ENCODE measurements at places on chromosomes 12 and 14. TPM values are rescaled to one million over a fixed set of nuclear protein-coding genes. Genes with fewer than 3 reads are reported as not detected.

DNA sequence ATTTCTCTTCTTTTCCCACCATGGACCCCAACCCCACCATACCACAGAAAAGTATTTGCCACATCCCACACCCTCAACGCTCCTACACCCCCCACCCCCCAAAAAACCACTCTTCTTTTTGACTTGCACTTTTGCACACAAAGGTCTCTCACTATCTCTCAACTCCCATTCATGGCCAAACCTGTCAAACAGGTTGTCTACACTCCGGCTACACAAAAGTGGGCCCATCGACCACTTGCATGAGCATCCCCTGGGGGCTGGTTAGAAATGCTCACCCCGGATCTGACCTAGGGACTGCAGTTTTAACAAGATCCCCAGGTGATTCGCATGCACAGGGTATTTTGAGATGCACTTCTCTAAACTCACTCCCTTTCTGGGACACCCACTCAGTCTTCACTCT is 248.2 kb downstream of the DPF3 start:
- peak; percentile 62 for DNase-seq

DNA sequence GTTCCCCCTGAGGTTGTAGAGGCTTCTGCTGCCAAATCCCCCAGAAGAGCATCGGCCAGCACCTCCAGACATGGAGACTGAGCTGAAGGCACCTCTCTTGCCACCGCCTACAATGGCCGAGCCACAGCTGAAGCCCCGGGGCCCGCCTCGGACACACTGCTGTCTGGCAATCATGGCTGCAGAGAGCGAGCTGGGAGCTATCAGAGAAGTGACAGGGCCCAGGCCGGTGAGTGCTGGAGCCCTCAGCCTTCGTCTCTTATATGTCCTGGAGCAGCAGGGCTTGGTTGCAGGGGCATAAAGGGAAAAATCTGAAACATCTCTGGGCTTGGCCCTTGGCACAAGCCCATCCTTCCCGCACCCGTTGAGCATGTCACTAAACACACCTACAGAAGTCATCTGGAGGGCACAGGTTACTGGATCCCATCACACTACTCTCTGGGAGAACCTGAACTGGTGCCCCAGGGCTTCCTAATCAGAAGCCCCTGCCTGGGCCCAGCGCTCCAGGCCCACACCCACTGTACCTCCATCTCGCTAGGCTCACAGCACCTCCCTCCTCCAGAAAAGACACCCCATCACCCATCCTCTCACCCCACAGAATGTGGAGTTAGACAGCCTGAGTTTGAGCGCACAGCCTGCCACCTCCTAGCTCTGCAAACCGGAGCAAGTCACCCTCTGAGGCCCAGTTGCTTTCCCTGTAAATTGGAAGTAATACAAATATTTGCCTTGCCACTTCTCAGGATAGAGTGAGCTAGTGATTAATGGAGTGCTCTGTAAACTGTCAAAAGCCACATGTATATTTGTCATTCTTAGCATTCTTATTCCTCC is at the start of gene KRT4:
Gene KRT4 (minus strand): TSS at position 232 of the 825 bp plus-strand sequence. CDS start 58 bp downstream, at position 174.
- DNase-seq, result no peak

DNA sequence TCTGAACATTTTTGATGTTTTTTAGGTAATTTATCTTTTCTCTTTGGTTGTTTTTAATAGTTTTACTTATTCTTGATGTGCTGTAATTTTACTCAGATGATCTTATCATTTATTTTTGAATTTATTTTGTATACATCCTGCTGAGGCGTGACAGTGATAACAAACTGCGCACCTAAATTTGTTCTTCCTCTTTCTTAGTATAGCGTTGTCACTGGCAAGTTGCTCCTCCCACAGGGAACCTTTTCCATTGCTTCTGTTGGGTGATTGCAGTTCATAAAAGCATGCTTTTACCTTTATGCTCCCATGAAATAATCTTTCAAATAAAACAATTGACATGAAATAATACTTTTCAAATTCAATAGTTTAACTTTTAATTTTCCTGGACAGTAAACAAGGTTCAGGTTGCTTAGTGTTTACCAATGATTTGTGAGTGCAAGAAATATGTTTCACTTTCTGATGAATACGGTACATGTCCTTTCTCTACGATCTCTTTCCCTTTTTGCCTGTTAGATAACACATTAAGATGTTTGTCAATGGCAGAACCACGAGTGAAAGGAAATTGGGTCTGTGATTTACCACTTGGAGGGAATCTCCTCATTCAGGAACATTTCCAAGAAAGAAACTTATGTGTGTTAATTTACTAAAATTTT is 223.3 kb downstream of the CCDC91 start:
- no peak for DNase-seq

- DNase-seq, result no peak
Measured at GRCh38 chr12:90969851-90970250, 14.9 kb upstream of the CCER1 start.

DNA sequence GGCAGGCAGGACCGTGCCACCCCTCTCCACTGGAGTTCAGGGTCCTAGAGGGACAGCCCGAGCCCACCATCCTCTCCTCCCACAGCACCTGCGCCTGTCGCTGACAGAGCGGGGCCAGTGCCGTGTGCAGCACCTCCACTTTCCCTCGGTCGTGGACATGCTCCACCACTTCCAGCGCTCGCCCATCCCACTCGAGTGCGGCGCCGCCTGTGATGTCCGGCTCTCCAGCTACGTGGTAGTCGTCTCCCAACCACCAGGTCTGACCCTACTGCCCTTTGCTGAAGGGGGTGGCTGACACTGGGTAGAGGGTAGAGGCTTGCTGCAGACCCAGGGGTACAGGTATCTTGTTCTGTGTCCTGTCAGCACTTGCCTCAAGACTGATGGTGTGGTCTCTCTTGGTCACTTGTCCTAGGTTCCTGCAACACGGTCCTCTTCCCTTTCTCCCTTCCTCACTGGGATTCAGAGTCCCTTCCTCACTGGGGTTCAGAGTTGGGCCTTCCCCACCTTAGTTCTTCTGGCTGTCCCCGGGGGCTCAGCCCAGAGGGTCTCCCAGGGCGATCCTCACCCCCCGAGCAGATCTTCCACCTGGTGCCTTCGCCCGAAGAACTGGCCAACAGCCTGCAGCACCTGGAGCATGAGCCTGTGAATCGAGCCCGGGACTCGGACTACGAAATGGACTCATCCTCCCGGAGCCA is 42.0 kb downstream of the SH2B3 start:
- DNase-seq, result peak; percentile 31

DNA sequence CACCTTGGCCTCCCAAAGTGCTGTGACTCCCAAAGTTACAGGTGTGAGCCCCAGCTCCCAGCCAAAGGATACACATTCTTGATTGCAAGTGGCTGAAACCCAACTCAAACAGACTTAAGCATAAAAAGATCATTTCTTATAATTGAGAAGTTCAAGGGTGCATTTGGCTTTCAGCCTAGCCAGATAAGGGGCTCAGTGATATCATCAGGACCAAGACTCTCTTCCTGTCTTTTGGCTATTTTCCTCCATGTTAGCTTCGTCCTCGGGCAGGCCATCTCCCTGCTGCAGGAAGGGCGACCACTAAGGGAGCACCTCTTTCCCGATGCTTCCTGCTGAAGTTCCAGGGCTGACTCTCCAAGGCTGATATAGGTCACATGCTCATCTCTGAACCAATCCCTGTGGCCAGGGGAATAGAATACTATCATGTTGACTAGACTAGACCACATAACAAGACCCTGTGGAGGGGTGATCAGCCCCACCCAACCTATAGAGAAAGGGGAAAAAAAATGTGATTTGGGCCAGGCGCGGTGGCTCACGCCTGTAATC is 9.8 kb upstream of the KRT8 start:
- DNase-seq, result no peak

GRCh38 chr12:27922531-27923139 is 49.9 kb downstream of the PTHLH start:
- DNase-seq, result peak; percentile 83

DNA sequence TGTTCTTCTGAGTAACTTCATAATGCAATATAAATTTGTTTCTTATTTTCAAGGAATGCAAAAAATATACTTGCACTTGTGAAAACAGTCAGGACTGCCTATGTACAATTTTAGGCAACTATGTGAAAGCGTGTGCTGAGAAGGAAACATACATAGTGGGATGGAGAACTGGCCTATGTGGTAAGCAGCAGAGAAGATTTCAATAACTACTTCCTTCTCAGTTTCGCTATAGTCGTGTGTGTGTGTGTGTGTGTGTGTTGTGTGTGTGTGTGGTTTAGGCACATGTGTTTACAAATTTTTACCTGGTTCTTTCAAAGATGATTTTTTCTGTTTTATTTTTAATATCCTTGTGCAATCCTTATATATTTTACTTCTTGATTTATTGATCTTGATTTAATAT is 211.8 kb downstream of the LRRK2 start:
- no peak for DNase-seq

- DNase-seq, result no peak
Measured at GRCh38 chr12:32296567-32296966, 102.8 kb upstream of the FGD4 start.

DNA sequence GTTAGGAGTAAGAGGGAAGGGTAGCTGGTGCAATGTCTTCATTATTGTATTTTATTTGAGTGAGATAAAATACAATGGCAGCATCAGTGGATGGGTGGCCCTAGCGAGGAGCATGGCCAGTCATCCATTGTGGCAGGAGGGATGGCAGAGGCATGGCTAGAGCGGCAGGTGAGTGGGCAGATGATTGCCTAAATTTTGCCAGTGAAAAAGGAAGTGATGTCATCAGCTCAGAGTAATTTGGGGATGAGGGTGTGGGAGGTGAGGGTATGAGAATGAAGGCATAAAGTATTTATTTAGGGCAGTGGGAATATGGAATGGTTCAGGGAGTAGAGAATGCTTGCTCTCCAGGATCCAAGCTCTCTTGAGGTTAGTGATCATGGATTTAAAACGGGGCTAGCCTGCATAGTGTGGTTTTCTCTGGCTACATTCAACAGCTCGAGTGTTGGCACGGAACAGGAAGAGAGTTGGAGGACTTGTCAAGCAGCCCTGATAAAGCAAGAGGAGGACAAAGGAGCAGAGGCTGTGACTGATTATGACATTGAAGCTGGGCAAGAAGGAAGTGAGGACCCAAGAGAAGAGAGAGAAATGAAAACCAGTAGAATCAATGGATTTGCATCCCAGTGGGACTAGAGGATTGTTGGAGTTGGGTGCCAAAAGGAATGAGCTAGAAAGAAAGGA is 18.7 kb upstream of the SERPINA6 start:
- no peak for DNase-seq

- no peak for DNase-seq
Measured at GRCh38 chr12:47939009-47939601, 24.3 kb upstream of the TMEM106C start.

- peak; percentile 98 for DNase-seq
Measured at GRCh38 chr12:124567673-124568373, 411 bp upstream of the NCOR2 start.

GRCh38 chr12:27399074-27399473 is 47.5 kb upstream of the SMCO2 start:
- peak; percentile 75 for DNase-seq

GRCh38 chr14:77529963-77530362 is 31.3 kb upstream of the ISM2 start:
- DNase-seq, result no peak

DNA sequence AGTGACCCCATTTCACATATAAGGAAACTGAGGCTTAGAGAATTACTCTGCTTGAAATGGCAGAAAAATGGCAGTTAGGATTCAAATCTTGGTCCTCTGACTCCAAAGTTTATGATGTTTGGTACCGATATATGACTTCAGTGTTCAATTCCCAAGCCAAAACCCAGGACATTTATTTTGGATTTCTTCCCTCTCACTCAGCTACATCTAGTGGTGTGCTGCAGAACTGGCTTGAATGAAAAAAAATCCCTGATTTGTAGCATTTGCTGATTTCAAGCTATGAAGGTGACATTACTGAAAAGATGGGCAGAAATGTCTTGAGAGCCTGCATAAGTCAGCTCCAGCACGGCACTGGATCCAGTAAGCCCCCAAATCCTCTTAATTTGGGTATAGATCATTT is 106.4 kb downstream of the EFCAB11 start:
- DNase-seq, result no peak

GRCh38 chr12:126342866-126343265 is 1277.6 kb downstream of the AACS start:
- DNase-seq, result peak; percentile 39

GRCh38 chr14:96109596-96110355 is 70.6 kb downstream of the C14orf132 start:
- DNase-seq, result no peak

DNA sequence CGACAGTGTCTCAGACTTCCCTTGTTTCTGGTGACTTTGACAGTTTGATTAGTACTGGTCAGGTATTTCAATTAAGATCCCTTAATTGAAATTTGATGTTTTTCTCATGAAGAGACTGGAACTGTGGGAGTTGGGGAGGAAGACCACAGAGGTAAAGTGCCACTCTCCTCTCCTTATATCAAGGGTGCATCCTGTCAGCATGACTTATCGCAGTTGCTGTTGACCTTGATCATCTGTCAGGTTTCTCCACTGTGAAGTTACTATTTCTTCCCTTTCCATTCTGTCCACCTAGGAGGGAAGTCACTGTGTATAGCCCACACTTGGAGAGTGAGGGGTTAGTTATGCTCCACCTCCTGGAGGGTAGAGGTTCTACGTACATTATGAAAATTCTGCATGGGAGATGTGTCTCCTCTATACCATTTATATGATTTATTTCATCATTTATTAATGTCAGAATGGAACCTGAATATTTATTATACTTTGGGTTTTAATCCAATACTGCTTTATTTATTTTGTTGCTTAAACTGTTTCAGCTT is 40.3 kb upstream of the SMOC1 start:
- no peak for DNase-seq

DNA sequence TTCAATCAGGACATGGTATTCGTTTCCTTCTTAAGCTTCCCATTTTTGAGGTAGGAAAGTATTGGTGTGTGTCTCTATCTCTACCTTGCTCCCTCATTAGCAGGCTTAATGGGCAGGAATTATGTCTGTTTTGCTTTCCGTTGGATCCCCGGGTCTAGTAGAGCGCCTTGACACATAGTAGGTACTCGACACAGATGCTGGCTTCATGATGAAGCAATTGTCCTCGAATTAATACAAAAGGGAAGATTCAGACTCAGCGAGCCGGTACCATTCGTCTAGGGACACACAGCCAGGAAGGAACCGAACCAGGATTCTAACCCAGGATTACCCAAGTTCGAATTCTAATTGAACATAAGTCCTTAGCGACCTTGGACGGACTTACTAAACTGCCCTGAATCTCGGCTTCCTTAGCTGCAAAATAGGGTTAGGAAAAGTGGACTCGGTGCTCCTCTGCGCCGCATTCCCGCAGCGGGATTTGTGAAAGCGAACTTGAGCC is 496 bp upstream of the ISCU start:
- DNase-seq, result no peak

GRCh38 chr12:85016413-85016812 is 19.7 kb downstream of the TSPAN19 start:
- DNase-seq, result no peak

SP1 gene
- total RNA-seq, result 72.1 TPM

SERPINA4 gene
- total RNA-seq, result not detected

ATL1 gene
- total RNA-seq, result 21.5 TPM

MYH6 gene
- total RNA-seq, result under 0.01 TPM

TSPAN19 gene
- total RNA-seq, result not detected

PYGL gene
- 22.1 TPM for total RNA-seq

PRH2 gene
- total RNA-seq, result not detected

CNTN1 gene
- 65.6 TPM for total RNA-seq

SLC16A7 gene
- total RNA-seq, result 25.7 TPM

NKX2-1 gene
- total RNA-seq, result not detected
